ENCODE measurements at places on chromosomes 11 and 22.

GRCh38 chr22:38350444-38351359 lies 33.5 kb upstream of the CSNK1E start:
- no peak overlapping the region for H3K4me3 ChIP-seq
- H3K36me3 ChIP-seq, result no peaks in the 10 kb centered on the region
- no peaks in the 10 kb centered on the region for H3K27me3 ChIP-seq

- no peak for DNase-seq
- peaks cover 3% of the 10 kb centered on the region for H3K36me3 ChIP-seq
- H3K4me1 ChIP-seq, result no peaks in the 10 kb centered on the region
- H3K27me3 ChIP-seq, result peaks cover 3% of the 10 kb centered on the region
- no peak overlapping the region for H3K27ac ChIP-seq
These were observed 18.0 kb upstream of the POLA2 start for GRCh38 chr11:65243797-65244196.

GRCh38 chr11:61738776-61739175 lies 13.7 kb upstream of the MYRF start:
- no peak for DNase-seq
- H3K36me3 ChIP-seq, result no peaks in the 10 kb centered on the region
- no peak overlapping the region for H3K4me3 ChIP-seq
- no peaks in the 10 kb centered on the region for H3K4me1 ChIP-seq
- no peak overlapping the region for H3K27ac ChIP-seq
- no peaks in the 10 kb centered on the region for H3K27me3 ChIP-seq

- peaks cover 26% of the 10 kb centered on the region for H3K27me3 ChIP-seq
- H3K36me3 ChIP-seq, result no peaks in the 10 kb centered on the region
- no peak overlapping the region for H3K27ac ChIP-seq
- no peak overlapping the region for H3K4me3 ChIP-seq
- H3K4me1 ChIP-seq, result peaks cover 8% of the 10 kb centered on the region
- DNase-seq, result no peak
These were observed 3.8 kb upstream of the QSER1 start for GRCh38 chr11:32888805-32889204.

DNA sequence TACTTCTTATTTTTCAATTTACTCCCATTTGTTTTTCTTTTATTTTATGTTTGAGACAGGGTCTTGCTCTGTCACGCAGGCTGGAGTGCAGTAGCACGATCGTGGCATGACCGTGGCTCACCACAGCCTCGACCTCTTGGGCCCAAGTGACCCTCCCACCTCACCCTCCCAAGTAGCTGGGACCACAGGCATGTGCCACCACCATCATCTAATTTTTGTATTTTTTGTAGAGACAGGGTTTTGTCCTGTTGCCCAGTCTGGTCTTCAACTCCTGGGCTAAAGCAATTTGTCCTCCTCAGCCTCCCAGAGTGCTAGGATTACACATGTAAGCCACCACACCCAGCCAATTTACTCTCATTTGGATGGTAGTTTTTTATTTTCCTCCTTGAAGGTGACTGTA lies 679.3 kb upstream of the CCDC179 start:
- H3K4me3 ChIP-seq, result no peak overlapping the region
- no peaks in the 10 kb centered on the region for H3K4me1 ChIP-seq
- no peaks in the 10 kb centered on the region for H3K36me3 ChIP-seq
- no peak overlapping the region for H3K27ac ChIP-seq
- no peak for DNase-seq

DNA sequence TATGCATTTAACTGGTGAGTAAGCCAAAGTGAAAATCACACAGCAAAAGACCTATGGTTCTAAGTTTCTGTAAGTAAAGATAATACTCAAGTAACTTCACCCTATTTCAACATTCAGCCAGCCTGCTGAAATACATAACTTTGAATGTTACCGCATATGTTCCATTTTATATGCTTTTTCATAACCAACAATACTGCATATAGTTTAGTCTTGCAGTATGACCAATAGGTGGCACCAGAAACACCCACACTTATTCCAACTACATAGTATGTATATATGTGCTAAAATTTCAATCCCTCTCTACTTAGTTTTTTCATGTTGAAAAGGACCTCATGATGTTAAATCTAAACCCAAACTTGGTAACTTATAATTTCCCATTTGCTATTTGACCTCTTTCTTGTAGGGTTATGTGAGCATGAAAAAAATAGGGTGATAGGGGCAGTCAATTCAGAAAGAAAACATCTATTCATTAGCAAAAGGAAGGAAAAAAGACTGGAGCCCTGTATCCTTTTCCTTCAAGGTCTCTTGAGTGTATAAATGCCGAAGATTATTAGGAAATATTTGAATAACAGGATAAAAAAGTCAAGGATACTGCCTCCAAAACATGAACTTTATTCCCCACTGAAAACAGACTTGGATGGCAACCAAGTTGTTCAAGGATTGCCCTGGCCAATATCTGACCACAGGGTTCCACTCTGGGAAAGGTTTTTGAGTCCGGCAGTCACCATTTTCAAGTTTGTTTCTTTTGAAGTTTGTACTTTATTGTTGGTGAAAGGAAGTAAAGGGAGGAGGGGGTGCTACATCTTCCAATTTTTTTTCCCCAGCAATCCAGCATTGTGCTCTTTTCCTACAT lies 23.8 kb upstream of the FZD4 start:
- no peak for DNase-seq
- H3K27me3 ChIP-seq, result peaks cover 3% of the 10 kb centered on the region

DNA sequence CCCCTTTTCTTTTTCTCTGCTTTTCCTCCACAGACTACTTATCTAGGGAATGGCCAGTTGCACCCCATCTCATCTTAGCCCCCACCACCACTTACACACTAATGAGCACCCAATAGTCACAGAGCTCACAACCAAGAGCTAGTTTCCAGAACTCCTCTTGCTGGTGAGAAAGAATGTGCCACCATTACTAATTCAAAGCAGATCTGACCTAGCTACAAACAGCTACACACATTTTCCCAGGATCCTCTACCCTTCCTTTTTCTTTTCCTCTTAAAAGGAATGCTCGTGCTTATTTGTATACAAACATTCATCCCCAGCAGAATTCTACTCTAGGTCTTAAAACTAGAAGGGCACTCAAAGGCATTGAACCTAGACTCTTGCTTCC lies 136.8 kb downstream of the CD44 start:
- H3K27ac ChIP-seq, result no peak overlapping the region
- H3K4me3 ChIP-seq, result no peak overlapping the region
- peaks cover 42% of the 10 kb centered on the region for H3K4me1 ChIP-seq
- H3K27me3 ChIP-seq, result peaks cover 11% of the 10 kb centered on the region

- peaks cover 16% of the 10 kb centered on the region for H3K4me1 ChIP-seq
- peaks cover 33% of the 10 kb centered on the region for H3K27me3 ChIP-seq
- H3K4me3 ChIP-seq, result peak overlapping the region; percentile 39
- H3K36me3 ChIP-seq, result no peaks in the 10 kb centered on the region
- no peak overlapping the region for H3K27ac ChIP-seq
- no peak for DNase-seq
These were observed 110.4 kb downstream of the RRAS2 start for GRCh38 chr11:14248580-14248981.

DNA sequence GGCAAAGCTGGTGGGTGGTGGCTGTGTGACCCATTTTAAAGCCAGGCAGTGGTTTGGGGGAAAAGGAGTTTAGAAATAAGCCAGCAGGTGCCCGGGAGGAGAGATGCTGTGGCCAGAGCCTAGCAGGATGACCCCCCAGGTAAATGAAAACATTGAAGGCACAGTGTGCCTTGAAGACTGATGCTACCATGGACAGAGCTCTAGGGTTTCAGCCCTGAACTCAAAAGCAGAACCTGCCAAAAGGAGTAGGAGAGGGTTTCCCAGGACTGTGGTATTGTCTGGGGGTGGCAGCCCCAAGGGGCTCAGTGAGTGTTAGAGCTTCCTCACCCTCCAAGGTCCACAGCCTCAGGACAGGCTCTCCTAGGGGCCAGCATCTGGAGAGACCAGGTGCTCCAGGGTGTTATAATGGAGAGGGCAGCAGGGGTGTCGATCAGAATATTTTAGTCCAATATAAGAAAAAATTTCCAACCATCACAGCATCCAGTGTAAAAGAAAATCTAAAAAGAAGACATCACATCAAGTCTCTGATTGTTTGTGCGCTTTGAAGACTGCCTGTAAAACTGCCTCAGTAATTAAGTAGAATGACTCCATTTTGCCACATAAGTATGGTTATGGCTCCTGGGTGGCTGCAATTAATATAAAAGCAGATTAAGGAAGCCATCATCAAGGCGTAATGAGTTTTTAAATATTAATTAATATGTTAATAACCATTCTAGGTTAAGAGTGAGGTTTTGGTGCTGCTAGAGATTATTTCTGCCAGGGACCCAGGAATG lies 88.6 kb upstream of the LMO1 start:
- no peak overlapping the region for H3K4me3 ChIP-seq
- no peak for DNase-seq
- no peaks in the 10 kb centered on the region for H3K4me1 ChIP-seq
- H3K36me3 ChIP-seq, result no peaks in the 10 kb centered on the region
- H3K27ac ChIP-seq, result no peak overlapping the region

DNA sequence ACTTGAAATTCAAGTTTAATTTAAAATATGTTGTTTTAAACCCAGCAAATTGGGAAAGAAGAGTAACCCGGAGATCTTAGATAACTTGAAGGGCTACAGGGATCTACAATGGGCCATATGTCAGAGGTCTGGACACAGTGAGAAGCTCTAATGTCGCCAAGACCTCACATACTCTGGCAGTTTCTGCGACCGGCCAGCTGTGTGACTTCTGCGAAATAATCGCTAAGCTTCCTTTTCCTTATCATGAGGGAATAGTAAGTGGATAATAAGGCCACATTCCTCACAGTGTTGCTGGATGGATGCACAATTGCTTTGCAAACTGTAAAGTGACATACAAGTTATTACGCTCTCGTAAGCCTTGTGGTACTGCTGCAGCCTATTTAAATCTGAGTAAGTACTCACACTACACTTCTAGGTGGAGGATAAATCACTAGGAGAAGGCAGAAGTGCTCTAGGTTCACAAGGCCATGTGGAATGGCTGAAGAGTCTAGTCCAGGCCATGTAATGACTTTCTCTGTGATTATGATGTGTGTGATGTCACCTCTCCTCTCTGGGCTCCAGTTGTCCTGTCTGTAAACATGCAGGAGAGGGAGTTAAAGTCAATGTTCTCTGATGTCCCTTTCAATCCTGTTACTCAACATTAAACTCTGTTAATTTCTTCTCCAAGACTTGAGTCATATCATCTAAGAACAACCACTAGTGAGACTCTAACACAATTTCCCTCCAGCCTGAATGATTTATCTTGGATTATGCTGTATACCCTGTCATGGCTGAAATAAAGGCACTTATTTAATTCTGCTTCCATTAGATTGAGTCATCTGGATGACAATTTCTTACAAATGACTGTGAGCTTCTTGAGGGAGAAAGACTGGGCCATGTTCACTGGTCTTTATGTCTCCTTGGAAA lies 192.6 kb upstream of the NARS2 start:
- H3K4me1 ChIP-seq, result no peaks in the 10 kb centered on the region
- H3K27me3 ChIP-seq, result no peaks in the 10 kb centered on the region
- H3K27ac ChIP-seq, result no peak overlapping the region
- no peaks in the 10 kb centered on the region for H3K36me3 ChIP-seq
- no peak overlapping the region for H3K4me3 ChIP-seq

DNA sequence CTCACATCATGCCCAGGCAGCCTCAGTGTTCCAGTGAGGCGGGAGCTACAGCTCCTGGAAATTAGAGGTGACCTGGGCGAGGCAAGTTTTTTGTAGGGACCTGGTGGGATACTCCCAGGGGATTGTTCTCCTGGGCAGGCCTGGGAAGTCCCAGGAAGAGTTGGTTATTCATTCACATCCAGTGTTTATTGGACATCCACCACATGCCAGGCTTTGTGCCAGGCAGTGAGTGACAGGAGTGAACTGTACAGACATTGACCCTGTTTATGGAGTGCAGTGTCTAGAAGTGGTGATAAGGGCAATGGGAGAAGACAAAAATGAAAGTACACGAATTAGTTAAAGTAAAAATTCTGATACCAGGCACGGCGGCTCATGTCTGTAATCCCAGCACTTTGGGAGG lies 29.4 kb downstream of the YWHAH start:
- DNase-seq, result no peak
- H3K4me1 ChIP-seq, result peaks cover 16% of the 10 kb centered on the region
- H3K27ac ChIP-seq, result no peak overlapping the region
- no peak overlapping the region for H3K4me3 ChIP-seq
- H3K27me3 ChIP-seq, result peaks cover 13% of the 10 kb centered on the region
- H3K36me3 ChIP-seq, result no peaks in the 10 kb centered on the region

- H3K4me3 ChIP-seq, result peak overlapping the region; percentile 96
- H3K27ac ChIP-seq, result peak overlapping the region; percentile 93
- peak; percentile 10 for DNase-seq
- peaks cover 19% of the 10 kb centered on the region for H3K27me3 ChIP-seq
- peaks cover 27% of the 10 kb centered on the region for H3K4me1 ChIP-seq
These were observed 697 bp upstream of the PAFAH1B2 start for GRCh38 chr11:117143390-117143789.
